T-helper 1 cell treated with Interleukin-12 subunit alpha and Interleukin-12 subunit beta and Interleukin-4 antibody, amounts not matched to agents 30 ng/mL and 1 ng/mL, for 36 hours (primary cell): ENCODE measurements at places on chromosomes 3 and 15. TPM values are rescaled to one million over a fixed set of nuclear protein-coding genes. Genes with fewer than 3 reads are reported as not detected.

The CLDN11 gene
- total RNA-seq, result 0.10 TPM in 1 of 2 replicates, not detected in the other

The LARP6 gene
- not detected in 2 replicates for total RNA-seq

The EAF1 gene
- total RNA-seq, result 30.0 and 31.6 TPM in 2 replicates

The PTH1R gene
- not detected in 2 replicates for total RNA-seq

The ERC2 gene
- total RNA-seq, result 0.15 TPM in 1 of 2 replicates, not detected in the other
